Effector CD4-positive, alpha-beta T cell (primary cell): ENCODE measurements at places on chromosomes 7 and 10.

DNA sequence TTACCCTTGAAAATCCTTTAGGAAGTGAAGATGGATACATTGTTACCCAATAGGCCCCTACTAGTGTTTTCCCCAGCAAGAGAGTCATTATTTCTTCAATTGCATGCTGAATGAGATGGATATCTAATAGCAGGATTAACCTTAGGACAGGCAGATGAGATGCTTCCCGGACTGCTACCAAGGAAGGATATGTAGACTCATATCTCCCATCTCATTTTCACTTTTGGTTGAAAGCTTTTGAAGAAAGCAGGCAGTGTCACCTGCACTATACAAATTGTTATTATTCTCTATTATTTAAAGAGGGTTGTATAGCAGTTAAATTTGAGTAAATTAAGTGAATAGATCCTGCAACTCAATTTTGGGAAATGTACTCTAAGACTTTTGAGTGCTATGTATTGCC lies 17.0 kb upstream of the ARHGAP21 start:
- no peak for DNase-seq

DNA sequence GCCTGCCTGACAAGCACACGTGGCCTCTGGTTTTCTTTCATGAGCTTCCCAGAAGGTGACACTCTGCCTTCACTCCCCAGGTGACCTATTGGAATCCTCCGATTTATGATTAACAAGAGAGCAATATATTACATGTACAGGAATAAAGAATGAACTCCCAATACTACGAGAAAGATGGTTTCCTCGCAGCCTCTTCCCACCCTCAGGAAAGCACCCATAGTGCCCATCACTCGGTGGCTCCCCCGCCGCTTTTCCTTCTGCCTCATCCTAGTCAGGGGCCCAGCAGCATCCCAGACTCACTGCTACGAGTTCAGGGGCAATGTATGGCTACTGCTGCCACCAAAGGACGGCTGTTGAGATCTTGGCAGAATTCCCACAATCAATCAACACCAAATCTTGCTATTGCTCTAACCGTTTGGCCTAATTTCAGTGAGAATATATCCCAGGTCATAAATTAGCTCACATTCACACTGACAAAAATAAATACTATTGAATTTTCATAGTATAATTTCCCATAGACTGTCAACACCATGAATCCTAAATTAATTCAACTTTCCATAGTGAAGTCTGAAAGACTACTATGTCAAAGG lies 196.3 kb downstream of the TNS3 start:
- no peak for DNase-seq

DNA sequence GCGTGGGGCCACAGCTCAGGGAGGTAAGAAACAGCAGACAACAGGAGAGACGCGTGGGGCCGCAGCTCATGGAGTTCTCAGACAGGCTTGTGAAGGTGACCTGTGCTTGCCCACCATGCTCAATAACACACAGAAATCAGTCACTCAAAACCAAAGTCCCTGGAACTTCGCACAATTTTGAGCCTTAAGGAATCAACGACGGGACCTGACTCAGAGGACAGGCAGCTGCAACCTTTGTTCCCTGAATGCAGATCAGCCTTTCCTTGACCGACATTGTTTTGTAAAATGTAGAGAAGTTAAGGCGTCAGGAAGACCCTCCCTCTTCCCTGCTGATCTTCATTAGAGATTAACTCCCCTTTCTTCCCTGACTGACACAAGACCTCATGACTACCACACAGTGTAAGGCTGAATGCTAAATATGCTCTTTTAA lies 8.5 kb upstream of the KNDC1 start:
- DNase-seq, result no peak

DNA sequence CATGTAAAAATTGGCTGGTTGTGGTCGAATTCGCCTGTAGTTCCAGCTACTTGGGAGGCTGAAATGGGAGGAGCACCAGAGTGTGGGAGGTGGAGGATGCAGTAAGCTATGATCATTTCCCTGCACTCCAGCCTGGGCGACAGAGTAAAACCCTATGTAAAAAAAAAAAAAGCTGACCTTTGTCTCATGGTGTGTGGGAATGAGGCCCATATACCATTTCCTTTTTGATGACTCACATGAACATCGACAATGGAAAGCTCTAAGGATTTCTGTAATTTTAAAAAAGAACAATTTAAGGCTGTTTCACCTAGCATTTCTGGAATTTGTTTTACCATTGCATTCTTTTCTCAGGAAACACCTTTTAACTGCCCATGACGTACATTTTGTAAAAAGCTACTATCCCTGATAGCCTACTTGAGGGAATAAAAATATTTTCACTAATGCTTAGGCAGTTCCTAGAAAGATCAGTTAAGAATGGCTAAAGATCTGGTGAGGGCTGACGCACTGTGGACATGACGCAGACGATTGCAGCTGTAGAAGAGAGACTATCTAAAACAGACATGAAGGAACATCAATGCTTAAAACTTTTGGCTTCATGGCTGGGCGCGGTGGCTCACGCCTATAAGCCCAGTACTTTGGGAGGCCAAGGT lies 400.6 kb upstream of the IGFBP3 start:
- no peak for DNase-seq

DNA sequence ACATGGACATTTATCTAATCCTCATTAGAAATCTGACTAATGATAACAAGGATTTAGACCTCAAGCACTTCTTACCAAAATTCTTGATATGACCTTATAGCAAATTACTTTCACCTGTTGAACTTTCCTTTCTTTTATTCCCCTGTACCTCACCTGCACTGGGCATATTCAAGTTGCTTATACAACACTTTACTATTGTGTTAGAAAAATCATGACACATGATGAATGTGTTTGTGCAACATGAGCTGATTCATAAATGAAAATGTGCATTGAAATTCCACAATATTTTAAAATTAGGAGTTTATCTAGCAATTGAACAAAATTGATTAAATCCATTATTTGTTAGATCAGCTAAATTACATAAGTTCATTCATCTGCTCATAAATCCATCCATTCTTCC lies 160.6 kb downstream of the CFTR start:
- DNase-seq, result no peak

DNA sequence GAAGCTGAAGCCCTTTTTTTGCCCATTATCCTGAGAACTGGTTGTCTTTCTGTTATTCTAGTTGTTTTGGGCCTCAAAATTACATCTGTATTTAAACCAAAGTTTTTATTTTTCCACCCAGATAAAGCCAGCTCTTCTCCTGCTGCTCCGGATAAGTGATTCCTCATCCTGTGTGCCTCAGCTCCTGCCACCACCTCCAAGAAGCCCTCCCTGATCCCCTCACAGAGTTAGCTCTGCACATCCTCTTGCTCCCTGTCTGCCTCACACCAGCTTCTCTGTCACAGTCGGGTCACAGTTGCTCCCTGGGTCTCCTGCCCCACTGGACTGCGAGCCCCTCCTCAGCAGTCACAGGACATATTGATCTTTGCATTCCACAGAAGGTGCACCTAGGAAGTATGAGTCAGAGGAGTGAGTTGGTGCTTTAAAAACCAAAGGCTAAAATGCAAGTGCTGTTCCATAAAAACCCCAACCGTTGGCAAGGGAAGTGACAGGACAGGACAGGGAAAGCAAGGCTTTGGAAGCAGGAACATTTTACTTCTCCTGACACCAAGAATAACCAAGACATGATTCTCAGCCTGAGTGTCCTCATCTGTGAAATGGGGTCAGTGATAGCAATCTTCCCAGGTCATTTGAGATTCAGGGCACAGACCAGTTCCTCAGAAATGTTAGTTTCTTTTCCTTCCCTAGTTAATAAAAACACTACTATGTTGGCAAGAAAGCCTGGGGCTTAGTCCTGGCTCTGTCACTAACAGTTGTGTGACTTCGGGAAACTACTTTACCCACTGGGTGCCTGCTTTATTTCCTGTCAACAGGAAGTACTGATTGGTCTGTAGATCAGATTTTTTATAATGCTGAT lies 36.5 kb upstream of the EEPD1 start:
- DNase-seq, result no peak

DNA sequence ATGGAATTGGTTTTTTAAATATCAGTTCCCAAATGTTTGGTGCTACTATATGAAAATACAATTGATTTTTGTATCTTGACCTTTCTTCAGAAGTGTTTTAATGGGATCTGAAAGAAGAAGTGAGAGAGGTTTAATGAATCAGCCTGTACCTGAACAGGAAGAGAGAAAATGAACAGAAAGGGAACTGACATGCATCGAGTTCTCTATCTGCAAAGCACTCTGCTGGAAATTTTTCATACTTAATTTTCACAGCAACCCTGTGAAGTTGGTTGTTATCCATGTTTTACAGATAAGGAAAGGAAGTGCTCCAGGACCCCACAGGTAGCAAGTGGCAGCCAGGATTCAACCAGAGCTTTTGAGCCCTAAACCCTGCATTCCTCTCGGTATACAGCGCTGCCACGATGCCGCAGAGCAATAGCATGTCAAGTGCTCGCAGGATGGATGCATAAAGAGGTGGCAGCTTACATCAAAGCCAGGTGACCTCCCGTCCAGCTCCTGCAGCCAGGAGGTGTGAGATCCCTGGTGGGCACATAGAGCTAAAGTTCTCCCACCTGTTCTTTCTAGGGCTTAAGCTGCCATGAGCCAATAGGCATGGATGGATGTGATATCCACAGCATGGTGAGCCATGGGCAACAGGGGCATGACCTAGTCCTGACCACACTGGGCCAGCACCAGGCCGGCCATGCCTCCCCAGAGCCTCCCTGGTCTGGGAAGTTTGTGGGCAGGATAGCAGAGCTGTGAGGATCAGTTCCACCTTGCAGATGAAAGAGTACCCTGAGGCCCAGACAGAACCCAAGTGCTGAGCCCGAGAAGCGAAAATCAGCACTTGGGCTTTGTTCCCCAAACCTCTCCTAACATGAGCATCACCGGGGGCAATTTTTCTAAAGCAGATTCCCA lies 57.2 kb downstream of the CALML3 start:
- DNase-seq, result no peak
